ENCODE measurements at places on chromosomes 11 and 22. TPM values are rescaled to one million over a fixed set of nuclear protein-coding genes. Genes with fewer than 3 reads are reported as not detected.

The CCDC81 gene
- 1.2 TPM for total RNA-seq

The UCP2 gene
- 274 TPM for total RNA-seq

The CARNS1 gene
- not detected for total RNA-seq

The CNGA4 gene
- 1.7 TPM for total RNA-seq

GRCh38 chr11:121059605-121060004 is 35.7 kb downstream of the TBCEL start:
- no peak for DNase-seq

DNA sequence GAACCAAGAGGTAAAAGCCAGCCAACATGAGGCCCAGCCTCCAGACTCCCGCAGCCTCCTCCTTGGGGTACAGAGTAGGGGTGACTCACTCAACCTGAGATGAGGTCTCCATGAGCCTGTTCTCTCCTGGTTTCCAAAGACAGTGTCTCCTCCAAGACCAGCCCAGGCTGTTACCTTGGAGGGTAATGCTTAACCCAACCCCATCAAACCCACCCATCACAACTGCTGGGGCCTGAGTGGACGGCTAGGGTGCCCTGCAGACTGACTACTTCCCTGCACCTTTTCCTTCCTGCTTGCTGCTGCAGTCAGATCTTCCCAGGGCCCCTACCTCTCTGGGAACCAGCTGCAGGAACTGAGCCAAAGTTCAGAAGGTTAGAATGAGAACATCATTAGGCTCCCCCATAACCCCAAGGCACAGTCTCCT is 5.1 kb upstream of the NOL12 start:
- no peak for DNase-seq

DNA sequence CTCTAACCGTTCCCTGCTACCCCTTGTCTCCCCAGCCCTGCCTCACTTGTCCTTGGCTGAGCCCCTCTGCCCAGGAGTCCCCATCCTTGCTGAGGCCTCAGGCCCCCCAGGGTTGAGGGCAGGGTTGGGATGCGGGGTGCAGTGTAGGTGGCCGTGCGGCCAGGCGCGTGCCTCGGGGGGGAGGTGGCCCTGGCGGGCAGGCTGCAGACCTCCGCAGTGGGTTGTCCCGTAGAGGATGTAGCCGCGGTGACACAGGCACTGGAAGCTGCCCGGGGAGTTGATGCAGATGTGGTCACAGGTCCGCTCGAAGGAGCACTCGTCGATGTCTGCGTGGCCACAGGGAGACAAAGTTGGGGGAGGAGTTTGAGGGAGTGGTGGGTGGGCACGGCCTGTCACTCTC is 41.9 kb upstream of the TTLL12 start:
- no peak for DNase-seq

DNA sequence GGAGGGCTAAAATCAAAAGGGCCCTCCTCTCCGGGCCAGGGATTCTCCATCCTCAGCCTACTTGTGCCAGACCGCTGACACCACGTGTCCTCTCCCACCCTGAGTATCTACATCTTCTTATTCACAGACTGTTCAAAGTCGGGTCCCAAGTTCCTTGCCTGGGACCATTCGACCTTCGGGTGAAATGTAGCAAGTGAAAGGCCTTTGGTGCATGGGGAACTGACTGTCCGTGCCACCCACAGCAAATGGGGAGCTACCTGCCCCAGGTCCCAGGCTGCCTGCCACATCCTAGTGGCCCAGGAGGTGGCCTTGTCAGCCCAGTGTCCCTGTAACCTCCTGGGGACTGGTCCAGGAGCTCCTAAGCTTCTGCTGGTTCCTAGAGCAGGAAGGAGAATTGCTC is 67.3 kb downstream of the RTL6 start:
- DNase-seq: no peak

GRCh38 chr11:3182462-3182852 is 17.3 kb upstream of the OSBPL5 start:
- DNase-seq: no peak

DNA sequence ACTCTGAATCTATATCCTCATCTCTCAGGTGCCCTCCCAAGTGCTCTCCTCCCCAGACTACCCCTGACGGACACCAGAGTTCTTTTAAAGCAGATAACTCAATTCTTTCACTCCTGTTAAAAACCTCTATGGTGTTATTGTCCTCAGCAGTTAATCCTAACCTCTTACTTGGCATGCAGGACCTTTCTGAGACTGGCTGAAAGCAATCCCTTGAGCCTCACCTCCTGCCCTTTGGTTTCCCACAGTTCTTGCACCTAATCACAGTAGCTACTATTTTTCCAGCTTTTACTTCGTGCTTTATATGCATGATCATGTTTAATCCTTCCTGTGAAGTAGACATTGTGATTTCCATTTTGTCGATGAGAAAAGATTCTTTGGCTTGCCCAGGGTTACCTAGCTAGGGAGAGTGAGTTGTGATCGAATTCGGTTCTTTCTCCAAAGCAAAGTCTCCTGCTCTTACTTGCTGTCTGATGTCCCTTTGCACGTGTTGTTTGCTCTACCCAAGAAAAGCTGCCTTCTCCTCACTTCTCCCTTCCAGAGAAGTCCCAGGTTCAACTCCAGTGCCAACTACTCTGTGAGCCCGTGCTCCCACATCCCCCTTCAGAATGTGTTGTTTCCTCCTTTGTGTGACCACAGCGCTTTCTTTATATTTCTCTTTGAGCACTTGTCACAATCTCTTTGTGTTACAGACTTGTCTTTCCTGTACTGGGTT is 2.1 kb downstream of the UBE2L3 start:
- DNase-seq: peak; percentile 47

DNA sequence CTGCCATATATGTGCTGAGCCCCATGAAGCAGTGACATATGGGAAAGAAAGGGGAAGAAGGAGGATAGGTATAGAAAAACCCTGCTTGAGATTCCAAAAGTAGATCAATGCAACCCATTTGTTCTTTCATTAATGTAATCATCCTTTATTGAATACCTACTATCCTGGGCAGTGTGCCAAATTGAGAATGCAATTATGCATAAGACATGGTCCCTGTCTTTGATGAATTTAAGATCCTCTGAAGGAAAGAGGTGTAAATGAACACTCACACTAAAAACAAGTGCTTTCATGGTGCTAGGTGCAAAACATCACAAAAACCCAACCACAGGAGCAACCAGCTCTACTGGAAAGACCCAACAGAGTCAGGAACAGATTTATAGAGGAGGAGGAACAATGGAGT is 29.7 kb downstream of the FLI1 start:
- DNase-seq: no peak

DNA sequence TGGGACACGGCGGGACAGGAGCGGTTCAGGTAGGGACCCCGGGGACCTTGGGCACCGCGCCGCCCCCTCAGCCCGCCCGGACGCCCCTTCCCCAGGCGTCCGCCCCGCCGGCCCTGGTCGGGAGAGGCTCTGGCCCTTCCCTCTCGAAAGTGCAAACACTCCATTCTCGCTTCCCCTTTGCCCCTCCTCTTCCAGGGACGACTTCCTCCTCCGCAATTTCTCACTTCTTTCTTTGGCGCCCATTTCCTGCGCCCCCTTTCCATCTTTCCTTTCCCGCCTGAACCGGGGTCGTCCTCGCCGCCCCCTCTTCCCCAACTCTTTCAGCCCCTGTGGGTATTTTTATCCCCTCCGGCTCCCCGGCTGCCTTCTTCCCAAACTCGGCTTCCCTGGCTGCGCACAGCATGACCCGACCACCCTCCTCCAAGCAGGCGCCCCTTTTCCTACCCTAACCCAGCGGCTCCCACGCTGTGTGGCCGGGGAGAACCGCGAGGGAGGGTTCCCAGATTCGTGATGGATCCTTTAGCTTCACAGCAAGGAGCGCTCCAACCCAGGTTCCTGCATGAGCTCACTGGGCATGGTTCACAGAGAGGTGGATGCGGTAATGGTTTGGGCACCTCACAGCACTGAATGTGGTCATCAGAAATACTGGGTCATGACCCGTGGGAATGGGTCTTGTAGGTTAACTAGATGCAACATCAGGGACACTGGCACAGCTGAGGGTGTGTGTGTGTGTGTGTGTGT is 689 bp downstream of the RAB39A start:
- DNase-seq: peak; percentile 93

DNA sequence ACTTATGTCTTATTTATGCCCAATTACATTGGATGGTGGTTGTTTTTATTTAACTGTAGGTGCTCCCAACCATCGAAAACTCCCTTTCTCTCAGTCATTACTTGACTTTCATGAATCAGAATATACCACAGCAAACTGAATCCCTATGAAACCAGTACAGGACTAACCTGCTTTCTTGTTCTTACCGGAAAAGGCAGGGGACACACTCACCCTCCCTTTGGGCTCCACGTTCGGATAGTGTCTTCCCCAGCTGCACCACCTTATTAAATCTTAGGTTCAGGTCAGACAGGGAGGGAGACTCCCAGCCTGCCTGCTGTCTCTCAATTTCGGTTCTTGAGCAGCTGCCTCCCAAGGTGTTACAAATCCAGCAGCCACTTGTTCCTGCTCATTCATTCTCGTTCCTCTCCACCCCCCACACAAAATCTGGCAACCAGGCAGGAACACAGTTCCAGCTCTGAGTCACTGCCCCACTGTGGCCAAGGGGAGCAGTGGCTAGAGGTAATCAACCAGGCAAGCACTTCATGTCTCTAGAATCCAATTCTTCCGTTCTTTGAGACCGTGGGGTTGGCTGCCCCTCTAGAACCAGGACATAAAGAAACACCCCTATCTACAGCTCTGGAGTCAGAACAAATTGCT is 133.0 kb downstream of the PLEKHA7 start:
- DNase-seq: peak; percentile 66

DNA sequence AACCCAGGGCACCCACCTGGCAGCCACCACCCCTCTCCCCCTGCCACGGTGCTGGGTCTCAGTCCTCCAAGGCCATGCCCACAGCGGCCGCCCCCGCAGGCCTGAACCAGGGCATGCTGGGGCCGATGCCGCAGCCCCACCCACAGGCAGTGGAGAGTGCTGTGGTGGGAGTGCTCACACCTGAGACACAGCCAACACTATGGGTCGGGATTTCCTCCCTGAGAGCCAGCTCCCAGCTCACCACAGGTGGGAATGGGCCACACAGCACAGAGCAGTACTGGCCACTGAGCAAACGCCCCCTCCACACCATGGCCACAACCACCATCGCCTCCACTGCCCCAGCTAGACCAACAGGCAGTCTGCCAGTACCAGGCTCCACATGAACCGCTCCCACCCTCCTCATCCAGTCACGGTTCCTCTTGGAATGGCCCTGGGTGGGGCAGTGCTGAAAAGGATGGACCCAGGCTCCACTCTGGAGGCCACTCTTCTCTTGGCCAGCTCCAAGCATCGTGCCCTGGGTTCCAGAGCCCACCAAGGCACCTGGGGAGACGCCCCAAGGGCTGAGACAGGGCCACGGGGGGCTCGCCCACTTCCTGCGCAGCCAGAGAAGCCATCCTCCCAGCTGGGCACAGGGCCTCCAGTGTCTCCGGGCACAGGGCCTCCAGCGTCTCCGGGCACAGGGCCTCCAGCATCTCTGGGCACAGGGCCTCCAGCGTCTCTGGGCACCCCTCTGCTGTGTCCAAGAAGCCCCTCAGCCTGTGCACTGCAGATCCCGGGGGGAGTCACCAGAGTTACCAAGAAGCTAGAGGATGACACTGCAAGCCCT is 14.2 kb downstream of the MOB2 start:
- DNase-seq: no peak

DNA sequence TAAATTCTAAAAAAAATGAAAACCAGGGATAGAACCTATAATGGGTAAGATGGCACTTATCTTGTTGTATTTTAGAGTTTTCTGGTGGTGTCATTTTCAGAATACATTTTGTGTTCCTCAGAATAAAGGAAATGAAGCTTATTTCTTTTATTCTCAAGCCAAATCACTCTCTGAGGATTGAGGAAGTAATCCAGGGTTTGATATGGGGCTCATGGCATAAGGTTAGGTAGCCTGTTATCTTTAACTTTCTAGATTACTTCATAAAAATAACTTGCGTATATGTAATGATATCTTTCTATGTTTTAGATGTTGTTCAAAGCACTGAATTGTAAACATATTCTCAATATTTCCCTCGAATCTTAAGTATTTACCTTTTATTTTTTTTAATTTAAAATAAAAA is 33.5 kb downstream of the PDE3B start:
- DNase-seq: no peak

GRCh38 chr11:27563201-27563600 is 56.6 kb upstream of the LIN7C start:
- DNase-seq: no peak

GRCh38 chr11:58905721-58906547 is 33.4 kb upstream of the GLYATL1 start:
- no peak for DNase-seq

DNA sequence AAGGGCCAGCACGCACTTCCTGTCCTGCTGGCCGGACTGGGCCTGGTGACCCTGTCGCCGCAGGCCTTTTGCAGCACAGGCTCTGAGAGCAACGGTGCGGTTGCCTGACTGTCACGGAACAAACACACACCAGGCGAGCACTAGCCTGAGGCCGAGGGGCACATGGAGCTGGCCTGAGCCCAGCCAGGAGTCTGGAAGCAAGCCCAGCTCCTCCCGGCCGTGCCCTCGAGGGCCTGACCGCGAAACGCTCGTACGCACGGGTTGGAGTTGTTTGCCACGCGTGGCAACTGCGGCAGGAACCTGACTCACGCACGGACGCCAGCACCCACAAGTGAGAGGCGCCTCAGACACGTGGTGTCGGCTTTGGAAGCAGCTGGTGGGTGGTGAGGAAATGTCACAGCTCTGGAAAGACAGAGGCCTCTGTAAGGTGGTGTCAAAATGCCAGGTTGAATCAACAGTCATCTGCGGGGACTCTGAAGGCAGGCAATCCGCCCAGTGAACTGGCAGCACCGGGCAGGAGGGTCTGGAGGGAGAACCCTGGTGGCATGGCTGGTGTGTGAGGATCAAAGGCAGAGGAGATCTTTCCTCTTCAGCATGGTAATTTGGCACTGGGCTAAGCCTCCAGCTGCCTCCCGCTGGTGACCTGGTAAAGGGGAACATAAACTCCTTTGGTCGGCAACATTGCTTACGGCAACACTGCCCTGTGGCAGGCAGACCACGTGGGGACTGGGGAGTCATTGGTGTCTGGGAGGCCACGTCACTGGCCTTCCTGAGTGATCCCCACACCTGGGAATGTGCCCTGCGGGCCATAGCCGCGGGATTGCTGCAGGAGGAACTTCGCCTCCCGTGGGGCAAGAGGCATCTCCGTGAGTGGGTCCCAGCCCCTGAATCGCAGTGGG is 15.3 kb upstream of the IL17REL start:
- DNase-seq: peak; percentile 53

GRCh38 chr22:38873469-38874411 is 1.7 kb upstream of the CBX6 start:
- no peak for DNase-seq

Measured in Karpas-422 (cell line).